ENCODE measurements at places on chromosomes 7 and 10.

GRCh38 chr10:110346914-110347313 is 42.2 kb upstream of the SMNDC1 start:
- no peak for DNase-seq

DNA sequence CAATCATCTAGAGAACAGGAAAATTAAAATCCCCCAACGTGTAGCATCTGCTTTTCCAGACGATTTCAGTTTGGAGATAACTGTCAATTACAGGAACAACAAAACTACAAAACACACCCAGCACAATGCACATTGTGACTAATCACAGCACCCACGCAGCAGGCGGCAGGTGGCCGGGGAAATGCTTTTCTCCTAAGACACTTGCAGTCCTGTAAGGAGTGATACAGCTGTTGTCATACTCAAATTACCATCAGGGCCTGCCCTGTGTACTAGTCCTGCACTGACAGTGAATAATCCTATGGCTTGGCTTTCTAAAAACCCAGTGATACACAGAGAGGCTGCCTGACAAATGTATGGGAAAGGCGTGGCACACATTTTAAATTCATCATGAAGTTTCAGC is 37.8 kb downstream of the COBL start:
- DNase-seq: no peak

DNA sequence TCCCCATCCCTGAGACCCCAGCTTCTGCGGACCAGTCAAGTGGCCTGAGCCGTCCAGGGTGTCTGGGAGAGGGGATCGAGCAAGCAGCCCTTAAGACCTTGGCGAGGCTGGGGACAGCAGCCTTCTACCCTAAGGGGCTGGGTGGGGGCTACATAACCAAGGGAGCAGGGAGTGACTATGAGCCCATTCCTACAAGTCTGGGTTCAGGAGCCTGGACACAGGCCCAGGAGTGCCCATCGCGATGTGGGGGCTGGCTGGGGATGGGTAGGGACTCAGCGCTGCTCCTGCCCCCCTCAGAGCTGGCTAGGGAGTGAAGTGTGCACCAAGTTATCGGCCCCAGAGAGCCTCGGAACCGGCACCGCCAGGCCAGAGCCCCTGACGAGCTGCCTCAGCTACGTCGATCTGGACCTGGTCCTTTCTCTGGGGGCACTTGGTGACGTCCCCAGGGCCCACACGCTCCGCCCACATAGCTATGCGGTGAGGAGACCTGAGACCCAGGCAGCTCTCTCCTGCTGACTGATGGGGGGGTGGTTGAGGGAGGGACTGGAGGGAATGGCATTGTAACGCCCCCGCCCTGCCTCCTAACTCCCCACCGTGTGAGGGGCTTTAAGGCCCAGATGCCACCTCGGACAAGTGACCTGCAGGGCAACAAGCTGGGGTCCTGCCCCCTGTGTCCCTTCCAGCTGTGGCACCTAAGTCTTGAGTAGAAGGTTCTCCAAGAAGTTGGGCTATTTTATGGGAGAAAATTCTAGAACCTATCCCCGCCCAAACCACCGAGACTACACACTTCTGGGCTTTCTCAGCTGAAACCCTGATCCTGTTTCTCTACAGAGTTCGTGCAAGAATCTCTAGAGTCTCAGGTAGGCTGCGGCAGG is 2.5 kb downstream of the SAP25 start:
- DNase-seq: no peak

DNA sequence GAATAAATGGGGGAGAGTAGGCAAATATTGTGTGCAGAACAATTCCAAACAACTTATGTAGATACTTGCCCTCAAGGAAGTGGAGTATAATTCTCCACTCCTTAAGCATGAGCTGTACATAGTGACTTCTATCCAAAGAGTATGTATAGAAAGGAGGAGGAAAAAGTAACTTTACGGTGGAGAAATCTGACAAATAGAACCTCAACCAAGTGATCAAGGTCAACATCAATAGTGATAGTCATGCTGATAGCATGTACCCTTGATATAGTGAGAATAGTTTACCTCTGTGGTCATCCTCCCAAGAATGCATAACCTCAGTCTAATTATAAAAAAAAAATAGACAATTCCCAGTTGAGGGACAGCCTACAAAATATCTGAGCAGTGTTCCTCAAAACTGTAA is 89.1 kb upstream of the NANOS1 start:
- no peak for DNase-seq

GRCh38 chr10:44011603-44011981 is 362.9 kb upstream of the ZNF32 start:
- no peak for DNase-seq
